ENCODE measurements at places on chromosomes 16 and 17.

DNA sequence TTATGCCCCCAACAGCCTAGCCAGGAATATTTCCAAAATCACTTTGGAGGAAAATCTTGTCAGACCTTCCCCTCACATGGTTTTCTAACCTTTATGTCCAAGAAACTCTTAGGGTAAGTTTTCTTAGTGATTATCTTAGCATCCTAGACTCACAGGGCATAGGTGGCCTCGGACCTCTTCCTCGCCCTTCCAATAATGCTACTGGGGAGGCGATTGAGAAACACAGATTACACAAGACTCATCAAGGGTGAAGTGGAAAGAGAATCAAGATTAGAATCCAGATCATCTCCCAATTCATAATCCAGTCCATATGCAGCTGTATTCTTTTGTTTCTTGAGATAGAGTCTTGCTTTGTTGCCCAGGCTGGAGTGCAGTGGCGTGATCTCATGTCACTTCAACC is 358.4 kb upstream of the CDH5 start:
- DNase-seq, result no peak

DNA sequence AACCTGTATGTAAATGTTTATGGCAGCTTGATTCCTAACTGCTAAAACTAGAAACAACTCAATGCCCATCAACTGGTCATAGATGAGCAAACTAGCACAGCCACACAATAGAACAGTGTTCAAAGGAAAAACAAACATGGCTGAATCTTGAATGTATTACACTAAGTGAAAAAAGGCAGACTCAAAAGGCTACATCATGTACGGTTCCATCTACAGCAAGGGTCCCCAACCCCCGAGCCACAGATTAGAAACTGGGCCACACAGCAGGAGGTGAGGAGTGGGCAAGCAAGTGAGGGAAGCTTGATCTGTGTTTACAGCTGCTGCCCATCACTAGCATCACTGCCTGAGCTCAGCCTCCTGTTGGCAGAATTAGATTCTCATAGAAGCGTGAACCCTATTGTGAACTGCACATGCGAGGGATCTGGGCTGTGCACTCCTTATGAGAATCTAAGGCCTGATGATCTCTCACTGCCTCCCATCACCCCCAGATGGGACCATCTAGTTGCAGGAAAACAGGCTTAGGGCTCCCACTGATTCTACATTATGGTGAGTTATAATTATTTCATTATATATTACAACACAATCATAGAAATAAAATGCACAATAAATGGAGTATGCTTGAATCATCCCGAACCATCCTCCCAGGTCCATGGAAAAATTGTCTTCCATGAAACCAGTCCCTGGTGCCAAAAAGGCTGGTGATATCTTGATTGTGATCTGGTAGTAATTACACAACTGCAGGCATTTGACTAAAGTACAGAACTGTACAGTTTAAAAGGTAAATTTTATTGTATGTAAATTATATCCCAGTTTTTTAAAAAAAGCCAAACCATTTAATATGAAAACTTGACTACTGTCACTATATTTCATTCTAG is 7.7 kb downstream of the CEP20 start:
- DNase-seq, result no peak

- DNase-seq, result no peak
Measured at GRCh38 chr17:32596628-32597027, 109.8 kb downstream of the CDK5R1 start.

- no peak for DNase-seq
Measured at GRCh38 chr17:37492167-37492566, 2.5 kb downstream of the DUSP14 start.

DNA sequence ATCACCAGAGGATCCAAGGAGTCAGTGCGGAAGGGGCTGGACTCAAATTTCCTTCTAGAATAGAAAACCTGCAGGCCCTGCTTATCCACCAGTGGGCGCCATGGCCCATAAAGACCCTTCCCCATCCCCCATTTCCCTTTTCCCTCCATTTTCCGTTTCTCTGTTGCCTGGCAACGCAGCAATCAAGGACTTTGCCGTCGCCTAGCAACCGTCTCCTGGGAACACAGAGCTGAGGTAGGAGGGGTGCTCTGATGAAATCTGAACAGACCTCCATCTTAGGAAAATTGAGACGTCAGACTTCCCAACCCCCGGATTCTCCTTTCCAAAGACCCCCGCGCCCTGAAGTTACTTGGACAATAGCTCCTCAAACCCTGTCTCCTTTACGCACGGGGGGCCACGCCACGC is 5.7 kb downstream of the DLG4 start:
- DNase-seq, result no peak

DNA sequence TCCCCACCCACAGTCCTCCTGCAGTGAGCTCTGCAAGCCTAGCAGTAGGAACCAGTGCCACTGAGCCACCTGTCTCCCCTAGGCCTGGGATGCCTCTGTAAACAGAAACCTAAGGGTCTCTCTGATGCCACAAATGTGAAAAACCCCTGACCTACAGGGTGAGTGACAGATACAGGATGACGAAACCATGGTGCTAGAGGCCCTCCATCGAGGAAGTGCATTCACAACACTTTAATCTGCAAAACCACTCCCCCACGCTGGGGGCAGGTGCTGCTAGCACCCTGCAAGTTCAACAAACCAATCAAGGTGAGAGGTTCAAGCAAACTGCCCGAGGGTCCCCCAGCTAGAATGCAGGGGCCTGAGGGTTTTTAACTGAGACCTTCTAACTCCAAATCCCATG is 59.5 kb downstream of the CDYL2 start:
- DNase-seq, result no peak

GRCh38 chr17:12688382-12688781 is 22.7 kb downstream of the MYOCD start:
- no peak for DNase-seq

GRCh38 chr16:24731722-24732419 is 2.4 kb downstream of the TNRC6A start:
- no peak for DNase-seq

GRCh38 chr17:17844500-17844899 is 7.7 kb upstream of the SREBF1 start:
- no peak for DNase-seq

DNA sequence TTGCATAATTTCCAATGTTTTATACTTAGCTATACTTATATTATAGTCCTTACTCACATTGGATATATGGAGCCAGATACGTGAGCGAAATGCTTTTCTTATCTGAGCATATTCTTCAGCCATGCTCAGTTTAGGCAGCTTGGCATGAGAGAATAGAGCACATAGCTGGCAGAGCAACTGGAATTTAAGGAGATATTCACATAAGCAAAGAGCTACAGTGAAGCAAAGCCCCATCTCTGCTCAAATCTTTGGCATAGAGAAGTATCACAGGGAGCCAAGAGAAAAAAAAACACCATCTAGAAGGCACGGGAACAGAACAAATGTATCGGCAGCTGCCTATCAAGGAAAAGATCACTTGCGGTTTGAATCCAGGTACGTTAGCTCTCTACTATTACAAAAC is 734.2 kb upstream of the KIF2B start:
- no peak for DNase-seq

- no peak for DNase-seq
Measured at GRCh38 chr17:46834846-46835245, 16.4 kb upstream of the WNT3 start.

DNA sequence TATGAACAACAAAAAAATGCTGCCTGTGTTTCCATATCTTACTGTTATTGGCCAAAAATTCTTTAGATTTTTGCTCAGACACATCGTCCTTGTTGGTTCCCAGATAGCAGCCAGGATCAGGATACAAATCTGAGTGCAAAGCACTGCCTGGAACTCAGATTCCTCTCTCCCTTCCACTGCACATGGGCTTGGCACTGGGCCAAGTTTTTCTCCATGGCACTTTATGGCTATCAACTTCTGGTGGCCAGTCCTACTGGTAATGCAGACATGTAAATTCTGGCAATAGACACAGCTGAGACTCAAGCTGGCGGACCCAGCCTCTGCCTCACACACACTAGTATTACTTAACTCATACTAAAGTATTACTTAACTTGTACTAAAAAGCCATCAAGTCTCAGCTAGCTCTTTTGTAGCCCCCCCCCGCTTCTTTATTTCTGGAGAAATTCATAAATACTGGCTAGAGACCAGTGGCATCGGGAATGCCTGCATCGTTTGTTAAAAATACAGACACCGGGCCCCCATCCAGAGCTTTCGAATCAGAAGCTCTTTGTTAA is 181.2 kb upstream of the COX10 start:
- DNase-seq, result no peak

DNA sequence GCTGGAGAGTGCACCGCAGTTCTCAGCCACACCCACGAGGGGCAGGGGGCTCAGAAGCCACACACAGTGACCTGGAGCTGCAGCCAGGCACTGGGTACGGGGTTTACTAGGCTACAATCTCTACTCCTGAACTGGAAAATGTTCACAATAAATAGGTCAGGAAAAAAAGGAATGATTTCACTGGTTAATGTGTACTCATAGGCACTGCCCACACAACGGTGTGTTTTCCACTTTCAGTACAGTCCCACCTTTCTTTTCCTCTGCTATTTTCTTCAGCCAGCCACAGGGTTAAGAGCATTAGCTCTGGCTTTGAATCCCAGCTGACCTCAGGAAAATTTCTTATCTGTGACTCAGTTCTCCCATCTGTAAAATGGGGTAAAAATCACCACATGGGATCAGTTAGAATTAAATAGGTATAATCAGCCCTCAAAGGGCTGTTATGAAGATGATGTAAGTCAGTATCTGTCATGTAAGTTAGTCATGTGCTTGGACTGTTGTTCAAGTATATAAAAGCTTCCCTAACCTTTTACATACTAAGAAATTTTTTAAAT is 35.7 kb downstream of the ZCCHC14 start:
- DNase-seq, result no peak

DNA sequence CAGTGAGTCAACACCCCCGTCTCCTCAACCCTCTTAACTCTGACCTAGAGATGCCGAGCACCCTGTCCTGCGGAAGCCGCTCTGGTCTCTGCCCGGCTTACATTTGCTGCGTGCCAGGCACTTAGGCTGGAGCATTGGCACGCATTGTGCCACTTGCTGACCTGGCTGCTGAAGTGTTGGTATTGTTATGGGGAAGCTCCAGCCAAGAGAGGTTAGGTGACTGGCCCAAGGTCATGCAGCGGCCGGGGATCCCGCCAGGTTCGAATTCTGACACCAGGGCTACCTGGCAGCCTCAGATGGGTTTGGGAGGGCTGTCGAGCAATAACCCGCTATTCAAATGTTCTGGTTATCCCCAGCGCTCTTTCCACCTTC is 5.0 kb upstream of the HSD17B1 start:
- DNase-seq, result no peak

GRCh38 chr17:4156750-4157381 is 13.9 kb downstream of the CYB5D2 start:
- no peak for DNase-seq
